ENCODE measurements at places on chromosomes 4 and X. TPM values are rescaled to one million over a fixed set of nuclear protein-coding genes. Genes with fewer than 3 reads are reported as not detected.

Gene MCUB
- 17.1 TPM for total RNA-seq

GRCh38 chr4:125316791-125317524 lies 2.2 kb downstream of the FAT4 start:
- no peaks in the 10 kb centered on the region for H3K36me3 ChIP-seq
- H3K27me3 ChIP-seq: no peaks in the 10 kb centered on the region
- peak overlapping the region; percentile 72 for H3K4me3 ChIP-seq
- peak overlapping the region; percentile 85 for H3K27ac ChIP-seq
- DNase-seq: peak; percentile 55

DNA sequence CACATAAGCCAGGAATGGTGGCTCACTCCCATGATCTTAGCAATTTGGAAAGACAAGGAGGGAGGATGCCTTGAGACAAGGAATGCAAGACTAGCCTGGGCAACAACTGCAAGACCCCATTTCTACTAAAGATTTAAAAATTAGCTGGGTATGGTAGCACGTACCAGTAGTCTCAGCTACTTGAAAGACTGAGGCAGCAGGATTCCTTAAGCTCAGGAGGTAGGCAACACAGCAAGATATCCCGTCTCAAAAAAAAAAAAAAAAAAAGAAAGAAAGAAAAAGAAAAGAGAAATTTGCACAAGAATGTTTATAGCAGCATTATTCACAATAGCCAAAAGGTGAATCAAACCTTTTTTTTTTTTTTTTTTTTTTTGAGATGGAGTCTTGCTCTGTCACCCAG lies 29.7 kb downstream of the PDS5A start:
- H3K27ac ChIP-seq: no peak overlapping the region
- no peak for DNase-seq
- H3K4me3 ChIP-seq: no peak overlapping the region

DNA sequence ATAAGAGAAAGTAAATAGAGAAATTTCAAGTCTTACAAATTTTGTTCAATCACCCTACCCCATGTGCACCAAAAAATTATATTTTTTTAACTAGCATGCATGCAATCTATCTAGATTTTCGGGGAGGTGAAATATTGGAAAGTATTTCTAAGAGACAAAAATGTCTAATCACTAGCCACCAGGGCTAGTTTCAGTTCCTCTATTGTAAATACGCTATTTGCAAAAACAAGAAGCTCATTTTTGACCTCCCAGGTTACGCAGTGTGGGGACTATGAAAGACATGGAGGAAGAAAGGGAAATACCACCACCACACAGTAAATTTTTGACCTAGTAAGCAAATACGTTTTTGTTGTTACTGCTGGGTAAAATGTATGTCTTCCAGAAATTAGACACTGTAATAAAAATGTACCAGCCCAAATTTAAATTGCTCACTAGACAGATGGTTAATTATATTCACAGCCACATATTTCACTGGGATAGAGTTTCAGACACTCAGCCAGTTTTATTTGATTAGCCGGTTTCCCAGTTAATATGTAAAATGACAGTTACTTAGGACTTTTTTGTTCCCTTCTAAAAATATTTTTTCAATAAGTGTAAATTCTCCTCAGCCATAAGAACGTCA lies 2.2 kb downstream of the NEXMIF start:
- H3K36me3 ChIP-seq: no peaks in the 10 kb centered on the region
- no peak overlapping the region for H3K27ac ChIP-seq
